Germinal center (tissue), 1 donor: ENCODE measurements at places on chromosomes 4 and X.
A peak's percentile ranks its signal among the peaks of the same experiment; 100 is the strongest.

GRCh38 chr4:7169134-7169533, 23.2 kb upstream of the SORCS2 start:
- DNase-seq = no peak

DNA sequence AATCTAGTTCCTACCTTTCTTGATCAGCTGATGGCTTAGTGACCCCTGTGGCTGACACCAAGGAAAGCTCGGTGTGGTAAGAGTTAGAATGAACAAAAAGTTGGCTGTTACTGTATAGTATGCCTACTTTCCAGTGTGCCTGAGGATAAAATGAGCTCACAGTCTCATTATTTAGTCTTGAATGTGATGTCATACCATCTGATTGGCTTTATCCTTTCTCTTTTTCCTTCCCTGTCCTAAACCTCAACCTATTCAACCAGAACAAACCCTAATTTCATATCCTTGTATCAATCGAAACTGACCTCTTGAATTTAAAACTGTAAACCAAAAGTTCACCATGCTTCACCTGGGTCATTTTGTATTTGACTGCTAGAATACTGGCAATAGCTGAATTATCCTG, 156.4 kb downstream of the PPARGC1A start:
- no peak for DNase-seq

DNA sequence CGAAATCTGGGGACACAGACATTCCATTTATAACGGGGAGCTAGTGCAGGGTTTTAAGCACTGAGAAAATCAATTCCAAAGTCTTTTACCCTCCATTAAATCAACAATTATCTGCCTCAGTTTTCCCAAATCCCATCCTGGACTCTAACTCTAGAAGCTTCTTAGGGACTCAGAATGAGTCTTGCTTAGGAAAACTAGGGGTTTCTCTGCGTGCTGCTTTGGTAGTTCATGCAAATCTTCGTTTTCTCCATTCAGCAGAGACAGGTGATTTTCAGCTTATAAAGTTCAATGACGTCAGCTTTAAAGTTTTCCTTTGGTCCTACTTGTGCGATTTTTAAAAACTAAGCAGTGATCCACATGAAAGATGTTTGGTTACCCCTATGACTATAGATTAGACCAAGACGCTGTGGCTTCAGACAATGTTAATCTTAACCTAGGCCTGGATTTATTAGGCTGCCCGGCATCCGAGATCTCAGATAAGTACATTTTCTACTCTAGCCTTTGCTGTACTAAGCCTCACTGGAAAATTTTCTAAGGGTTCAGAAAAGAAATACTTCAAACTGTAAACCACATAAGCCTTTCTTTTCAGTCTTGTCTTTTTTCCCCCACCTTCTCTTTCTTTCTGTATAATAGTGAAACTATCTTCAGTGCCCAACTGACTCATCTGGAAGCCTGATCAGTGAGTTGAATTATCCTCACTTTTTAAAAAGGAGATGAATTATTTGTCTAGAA, 121.4 kb upstream of the GATB start:
- no peak for DNase-seq

DNA sequence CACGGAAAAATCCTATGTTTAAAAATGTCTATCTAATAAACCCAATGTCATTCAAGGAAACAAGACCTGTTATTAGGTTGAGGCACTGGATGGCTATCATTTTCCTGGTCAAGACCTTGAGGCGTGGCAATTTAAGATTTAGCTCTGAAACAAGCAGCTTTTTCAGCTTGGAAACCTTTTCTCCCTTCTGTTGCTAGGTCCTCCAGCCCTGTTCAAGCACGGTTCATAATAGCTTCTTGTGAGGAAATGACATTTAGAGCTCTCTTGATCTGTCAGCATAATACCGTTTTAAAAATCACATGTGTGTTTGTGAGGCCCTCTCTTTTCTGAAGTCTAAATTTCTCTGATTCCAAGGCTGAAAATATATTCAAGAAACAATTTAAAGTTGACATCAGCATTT, 133.6 kb upstream of the GRPR start:
- no peak for DNase-seq

DNA sequence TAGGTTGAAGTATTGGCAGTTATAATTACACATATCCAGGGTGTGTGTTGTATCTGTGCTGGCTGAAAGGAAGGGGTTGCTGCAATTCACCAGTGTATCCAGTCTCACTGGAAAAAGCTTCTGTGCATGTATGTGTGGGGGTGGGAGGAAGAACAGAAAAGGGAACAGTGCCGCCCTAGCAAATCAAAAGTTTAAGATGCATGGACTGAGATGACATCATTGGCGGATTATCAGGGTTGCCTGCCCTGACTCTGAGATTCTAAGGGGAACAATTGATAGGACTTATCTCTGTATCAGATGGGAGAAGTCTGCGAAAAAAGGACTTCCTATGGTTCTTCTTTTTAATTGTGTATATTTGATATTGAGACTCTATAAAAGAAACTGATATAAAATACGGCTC, 3.5 kb downstream of the SLC25A43 start:
- no peak for DNase-seq

DNA sequence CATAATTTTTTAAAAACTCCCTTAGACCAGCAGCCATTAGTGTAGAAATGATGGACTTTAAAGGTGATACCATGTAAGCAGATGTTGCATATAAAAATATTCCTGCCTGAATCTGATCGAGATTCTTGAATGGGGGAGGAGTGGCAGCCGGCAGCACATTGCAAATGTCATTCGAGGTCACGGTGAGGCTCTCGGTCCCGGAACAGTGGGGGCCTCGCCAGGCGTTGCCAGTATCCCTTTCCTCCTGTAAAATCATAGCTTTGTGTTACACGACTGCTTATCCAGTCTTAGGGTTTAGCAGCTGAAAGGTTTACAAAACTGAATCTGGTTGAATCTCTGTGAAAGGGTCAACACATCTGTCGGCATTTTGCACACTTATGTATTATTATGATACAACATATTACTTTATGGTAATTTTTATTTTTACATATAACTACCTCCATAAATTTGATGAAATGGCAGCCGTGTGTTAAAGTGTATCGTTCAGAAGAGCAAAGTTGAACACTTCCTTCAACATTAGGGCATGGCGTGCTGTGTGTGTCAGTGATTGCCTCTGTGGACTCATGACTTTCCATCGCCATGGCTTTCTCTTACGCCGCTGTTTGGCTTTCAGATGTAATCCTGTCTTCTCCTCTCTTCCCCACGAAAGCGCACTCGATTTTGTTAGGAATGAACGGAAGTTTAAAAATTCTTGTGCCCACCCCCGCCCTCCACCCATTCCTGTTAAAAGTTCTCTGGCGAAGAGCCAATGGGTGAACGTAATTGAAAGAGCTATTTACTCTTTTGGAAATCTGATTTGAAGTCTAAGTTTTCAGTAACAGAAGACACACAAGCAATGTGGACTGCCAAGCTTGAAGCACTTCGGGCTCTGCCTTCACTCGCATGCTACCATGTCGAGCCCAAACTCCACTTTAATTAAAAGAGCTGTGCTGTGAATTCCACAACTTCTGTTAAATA, 114.8 kb downstream of the STOX2 start:
- DNase-seq = no peak

- DNase-seq = no peak
Measured at GRCh38 chr4:52877036-52877435, 14.9 kb downstream of the RASL11B start.

- DNase-seq = peak; percentile 11
Measured at GRCh38 chr4:67746797-67747495, 7.2 kb downstream of the GNRHR start.

- no peak for DNase-seq
Measured at GRCh38 chr4:74543231-74543781, 98.4 kb downstream of the AREG start.

DNA sequence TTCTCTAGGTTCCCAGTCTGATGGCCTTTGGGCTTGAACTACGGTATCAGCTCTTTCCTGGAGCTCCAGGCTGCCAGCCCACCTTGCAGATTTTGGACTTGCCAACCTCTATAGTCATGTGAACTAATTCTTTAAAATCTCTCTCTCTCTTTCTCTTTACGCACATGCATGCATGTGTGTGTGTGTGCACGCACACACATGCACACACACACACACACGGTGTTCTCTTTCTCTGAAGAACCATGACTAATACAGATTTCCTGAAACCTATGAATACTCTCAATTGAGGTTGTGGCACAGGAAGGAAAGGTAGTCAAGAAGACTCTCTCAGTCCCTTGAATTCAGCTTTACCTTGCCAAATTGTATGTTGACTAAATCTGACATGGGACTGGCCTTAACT, 6.2 kb upstream of the ZCCHC13 start:
- DNase-seq = no peak

GRCh38 chr4:4415806-4416805, 29.2 kb downstream of the NSG1 start:
- DNase-seq = no peak

DNA sequence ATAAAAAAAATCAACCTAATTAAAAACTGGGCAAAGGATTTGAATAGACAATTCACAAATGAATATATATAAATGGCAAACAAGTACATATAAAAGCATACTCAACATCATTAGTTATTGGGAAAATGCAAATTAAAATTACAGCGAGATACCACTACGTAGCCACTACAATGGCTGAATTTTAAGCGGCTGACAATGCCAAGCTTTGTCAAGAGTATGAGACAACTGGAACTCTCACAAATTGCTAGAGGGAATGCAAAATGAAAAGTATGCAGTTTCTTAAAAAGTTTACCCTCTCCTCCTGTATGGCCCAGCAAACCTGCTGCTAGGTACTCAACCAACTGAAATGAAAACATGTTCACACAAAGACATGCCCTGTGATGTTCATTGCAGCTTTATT, 34.8 kb downstream of the ZFP42 start:
- DNase-seq = no peak

DNA sequence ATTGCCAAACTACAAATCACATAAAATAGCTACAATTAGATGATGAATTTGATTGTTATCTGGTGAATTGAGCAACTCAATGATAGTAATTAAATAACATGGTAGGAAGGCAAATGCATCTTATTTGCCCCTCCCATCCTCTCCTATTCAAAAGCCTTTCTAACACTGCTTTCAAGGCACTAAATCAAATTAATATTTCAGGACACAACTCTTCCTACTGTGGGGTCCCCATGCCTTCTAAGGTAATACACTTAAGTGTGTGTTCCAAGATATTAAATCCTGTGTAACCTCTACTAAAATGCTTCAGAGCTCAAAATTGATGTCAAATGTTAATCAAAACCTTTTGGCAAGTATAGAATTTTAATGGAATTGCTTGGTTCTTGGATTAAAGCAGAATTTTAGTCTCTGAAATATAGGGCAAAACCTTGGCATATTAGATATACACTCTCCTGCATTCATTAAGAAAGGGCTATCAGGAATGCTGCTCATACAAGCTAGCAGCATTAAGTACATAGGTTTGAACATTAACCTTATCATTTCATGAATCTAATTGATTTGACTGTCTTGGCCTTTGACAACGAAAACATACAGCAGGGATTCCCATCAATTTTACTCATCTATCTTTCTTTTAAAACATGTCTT, 371.8 kb upstream of the GALNTL6 start:
- DNase-seq = no peak

GRCh38 chr4:71524756-71525155, 185.9 kb downstream of the SLC4A4 start:
- DNase-seq = no peak

GRCh38 chrX:94813541-94813940, 1139.5 kb downstream of the FAM133A start:
- no peak for DNase-seq

DNA sequence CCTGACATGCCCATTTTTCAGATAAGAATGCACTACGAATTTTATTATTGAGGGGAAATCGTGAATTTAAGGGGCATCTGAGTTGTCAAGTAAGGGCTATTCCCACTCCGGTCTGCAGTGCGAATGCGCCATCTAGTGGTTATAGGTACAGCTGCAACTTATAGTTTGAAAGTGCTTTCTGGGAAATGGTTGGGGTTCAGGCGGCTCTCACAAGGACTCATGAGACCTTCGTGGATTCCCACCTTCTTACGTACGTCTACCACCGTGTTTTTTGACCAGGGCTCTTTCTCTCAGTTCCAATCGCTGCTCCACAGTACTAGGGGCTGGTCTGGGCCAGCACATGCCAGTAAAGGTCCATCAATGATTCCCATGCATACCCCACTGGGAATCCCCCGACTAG, 12.3 kb downstream of the MSL3 start:
- peak; percentile 62 for DNase-seq

DNA sequence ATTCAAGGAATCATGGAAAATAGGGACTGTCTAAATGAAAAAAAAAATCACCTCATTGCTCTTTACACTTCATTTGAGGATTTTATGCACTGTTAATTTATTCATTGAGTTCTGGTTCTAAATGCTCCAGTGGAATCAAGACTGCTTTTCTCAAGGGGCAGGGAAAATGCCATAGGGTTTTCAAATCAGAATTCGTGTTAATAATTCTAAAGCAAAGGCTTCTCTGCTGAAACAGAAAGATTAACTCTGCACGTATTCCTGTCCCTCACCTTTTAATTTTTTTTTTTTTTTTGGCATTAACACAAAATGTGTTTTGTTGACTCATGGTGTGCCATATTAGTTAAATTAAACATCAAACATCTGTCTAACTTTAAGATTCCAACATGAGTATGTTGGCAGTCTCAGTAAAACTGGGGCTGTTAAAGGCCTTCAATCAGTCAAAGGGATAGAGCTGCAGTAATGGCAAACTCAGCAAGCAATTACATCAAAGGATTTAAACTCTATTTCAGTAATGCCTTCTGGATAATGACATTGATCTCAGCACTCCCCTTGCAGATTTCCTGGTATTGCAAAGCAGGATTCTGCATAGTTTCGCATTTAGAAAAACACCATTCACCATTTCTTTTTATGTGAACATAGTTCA, 878.1 kb downstream of the RAPGEF2 start:
- DNase-seq = no peak

- DNase-seq = no peak
Measured at GRCh38 chrX:16978193-16978984, 31.9 kb downstream of the REPS2 start.

DNA sequence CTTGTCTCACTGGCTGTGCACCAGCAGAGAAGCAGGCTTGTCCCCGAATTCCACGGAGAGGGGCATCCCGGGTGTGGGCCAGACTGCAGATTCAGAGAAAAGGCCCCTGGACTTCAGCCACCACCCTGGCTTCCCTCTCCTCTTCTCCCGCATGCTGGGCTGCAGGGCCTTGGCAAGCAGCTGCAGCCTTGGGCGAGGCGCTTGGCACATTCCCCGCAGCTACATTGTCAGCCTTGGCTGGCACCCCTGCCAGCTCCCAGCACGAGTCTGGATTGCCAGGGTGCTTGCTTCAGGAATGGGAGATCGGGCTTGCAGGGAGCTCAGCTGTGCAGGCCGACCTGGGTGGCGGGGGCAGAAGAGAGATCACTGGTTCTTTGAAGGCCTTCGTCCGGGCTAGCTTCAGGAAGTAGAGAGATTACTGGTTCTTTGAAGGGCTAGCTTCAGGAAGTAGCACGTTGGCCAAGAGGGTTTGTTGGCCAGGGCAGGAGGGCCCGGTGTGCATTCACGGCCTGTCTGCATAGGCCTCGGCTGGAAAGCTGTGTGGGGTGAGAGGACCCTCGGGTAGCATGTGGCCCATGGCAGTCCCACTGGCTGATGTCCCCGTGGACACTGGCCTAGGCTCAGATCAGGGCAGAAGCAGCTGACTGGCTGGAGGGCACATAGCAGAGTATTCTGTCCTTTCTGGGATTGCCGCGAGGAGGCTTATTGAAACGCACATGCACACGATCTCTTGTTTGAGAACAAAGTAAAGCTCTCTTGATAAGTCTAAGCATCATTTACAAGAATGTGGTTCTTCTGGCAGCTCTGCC, 2.7 kb downstream of the ABCD1 start:
- DNase-seq = no peak
